ENCODE measurements at places on chromosomes 3 and 15.

- DNase-seq: no peak
These were observed 15.8 kb downstream of the CHD2 start for GRCh38 chr15:92915766-92916435.

GRCh38 chr3:71087143-71088018 lies 496.1 kb downstream of the FOXP1 start:
- no peak for DNase-seq

- DNase-seq: no peak
These were observed 7.3 kb upstream of the MINDY4B start for GRCh38 chr3:150912501-150912900.

DNA sequence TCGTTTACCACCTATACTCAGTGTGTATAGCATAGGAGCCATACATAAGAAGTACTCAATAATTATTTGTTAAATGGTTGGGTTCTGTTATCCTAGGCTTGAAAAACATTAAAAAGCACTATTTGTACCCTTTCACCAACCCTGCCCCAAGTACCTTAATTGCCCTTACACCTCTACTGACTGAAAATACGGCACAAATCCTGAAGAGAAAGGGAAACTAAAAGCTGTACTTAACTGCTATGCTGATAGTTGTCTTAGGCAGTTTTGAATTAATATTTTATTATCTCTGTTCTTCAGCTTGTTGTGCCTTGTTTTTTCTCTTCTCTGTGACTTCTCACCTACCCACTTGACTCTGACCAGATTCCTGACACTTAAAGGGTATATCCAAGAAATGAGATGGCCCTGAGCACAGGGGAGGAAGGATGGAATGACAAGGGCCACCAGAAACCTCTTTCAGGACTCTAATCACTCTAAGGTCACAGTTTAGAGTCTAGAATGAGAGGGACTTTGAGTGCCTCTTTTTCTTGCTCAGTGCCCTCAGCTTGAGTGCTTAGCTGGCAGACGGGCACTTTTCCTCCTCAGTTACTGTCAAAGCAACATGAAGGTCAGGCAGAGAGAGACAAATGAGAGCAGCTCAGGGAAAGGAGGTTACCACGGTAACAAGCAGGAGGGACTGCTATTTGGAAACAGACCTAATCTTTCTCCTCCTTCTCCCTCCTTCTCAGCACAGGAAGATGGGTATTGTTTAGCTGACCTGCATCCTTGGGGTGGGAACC lies 136.5 kb downstream of the ZNF609 start:
- DNase-seq: peak; percentile 90

- DNase-seq: no peak
These were observed 195.8 kb downstream of the CBLB start for GRCh38 chr3:105672996-105673395.

GRCh38 chr3:182892226-182892625 lies 88.1 kb downstream of the DCUN1D1 start:
- no peak for DNase-seq

DNA sequence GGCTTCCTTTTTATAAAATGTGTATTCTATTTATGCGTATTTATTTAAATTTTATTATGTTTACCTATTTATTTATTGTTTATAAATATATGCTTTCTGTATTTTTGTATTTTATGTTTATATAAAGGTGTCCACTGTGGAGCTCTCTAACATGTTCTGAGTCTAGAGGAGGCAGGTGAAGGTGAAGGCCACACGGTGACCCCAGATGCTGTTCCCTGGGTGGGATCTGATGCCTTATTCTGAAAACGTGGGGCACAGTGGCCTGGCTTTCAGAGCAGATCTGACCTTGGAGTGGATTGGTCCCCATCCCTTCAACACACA lies 104.7 kb upstream of the SLC7A14 start:
- no peak for DNase-seq

DNA sequence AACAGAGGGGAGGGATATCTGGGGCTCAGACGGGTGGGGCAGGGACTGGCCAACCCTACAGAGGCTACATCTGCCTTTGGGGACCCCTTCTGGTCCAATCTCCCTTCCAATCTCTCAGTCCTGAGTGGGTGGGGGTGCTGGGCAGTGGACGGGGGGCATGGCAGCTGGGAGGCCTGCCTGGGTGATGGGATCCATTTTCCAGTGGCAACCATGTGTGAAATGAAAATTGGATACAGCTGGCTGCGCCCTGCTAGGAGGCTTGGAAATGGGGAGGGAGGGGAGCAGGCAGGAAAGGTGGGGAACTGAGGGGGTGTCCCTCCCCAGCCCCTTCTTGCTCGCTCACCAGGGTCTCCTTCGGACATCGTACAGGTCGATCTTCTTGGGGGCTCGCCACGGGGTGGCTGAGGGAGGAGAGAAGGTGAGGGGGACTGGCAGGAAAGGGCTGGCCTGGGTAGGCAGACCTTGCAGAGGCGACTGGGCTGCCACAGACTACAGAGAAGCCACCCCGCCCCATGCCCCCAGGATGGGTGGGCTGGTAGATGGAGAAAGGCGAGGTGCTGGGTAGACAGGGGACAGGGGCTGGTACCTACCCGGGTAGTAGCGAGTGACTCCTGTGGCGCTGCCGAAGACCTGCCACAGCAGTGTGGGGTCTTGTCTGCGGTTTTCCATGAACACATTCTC lies 21.2 kb upstream of the TMEM115 start:
- no peak for DNase-seq

GRCh38 chr3:197683191-197683590 lies 53.5 kb downstream of the RUBCN start:
- DNase-seq: no peak

DNA sequence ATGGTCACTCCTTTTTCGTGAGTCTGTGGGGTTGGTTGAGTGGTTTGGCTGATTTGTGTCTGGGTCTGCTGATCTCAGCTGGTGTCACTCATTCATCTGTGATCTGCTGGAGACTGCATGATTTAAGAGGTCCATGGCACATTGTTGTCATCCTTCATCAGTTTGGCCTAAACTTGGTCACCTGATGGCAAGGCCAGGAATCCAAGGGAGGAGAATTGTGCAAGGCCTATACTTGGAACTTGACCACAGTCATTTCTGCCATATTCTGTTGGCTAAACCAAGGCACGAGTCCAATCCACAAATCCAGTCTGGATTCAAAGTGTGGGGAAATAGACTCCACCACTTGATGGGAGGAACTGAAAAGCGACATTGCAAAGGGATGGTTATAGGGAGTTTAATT lies 67.6 kb downstream of the CMTM8 start:
- DNase-seq: no peak

DNA sequence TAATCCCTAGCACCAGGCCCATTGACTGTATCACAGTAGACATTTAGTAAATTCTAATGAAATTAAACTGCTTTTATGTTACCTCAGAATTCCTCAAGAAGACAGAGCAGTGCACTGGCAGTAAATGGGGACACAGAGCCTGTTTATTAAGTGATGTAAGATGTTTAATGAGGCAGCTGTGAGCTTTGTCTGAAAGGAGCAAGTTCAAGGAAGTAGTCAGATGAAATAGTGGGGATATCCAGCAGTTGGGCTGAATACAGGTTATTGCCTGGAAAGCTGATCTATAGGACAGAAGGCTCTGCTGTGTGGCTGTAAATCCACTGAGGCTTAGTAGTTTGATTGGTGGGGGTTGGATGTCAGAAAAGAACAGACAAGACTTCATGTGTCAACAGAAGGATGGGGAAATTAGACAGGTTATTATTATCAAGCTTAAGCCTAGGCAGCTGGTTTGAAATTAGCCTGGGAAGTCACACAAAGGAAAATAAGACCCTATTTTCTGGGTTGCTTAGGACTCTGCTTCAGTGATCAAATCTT lies 62.2 kb downstream of the PFN2 start:
- DNase-seq: no peak

DNA sequence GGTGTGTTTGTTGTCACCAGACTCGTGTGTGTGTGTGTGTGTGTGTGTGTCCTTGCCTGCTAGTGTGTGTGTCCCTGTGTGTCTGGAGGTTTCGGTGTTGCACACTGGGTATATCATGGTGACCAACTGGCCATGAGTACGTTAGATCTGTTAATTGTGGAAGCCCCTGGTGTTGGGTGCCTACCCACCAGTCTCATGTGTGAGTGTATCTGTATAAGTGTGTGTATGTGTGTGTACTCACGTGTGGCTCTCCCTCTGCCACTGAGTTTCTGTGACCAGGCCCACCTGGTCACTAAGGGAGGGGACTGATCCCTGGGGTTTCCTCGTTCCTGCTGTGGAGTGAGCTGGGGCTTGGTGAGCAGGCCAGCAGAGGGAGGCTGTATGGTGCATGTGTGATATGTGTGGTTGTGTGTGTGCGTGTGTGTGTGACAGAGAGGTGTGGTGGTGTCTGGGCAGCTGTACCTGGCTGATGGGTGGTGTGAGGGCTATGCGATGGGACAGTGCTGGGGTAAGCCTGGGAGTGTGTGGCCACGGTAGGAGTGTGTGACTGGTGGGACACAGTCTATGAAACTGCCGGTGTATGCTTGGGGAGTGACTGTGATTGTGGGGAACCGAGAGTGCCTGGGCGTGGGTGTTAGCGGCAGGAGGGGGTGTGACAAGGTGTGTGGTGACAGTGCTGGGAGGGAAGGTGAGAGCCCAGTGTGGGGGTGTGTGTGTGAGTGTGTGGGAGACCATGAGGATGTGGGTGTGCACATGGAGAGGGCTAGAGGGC lies 1.8 kb downstream of the PRKCD start:
- no peak for DNase-seq

GRCh38 chr3:46889381-46890110 lies 12.0 kb downstream of the PTH1R start:
- peak; percentile 5 for DNase-seq

DNA sequence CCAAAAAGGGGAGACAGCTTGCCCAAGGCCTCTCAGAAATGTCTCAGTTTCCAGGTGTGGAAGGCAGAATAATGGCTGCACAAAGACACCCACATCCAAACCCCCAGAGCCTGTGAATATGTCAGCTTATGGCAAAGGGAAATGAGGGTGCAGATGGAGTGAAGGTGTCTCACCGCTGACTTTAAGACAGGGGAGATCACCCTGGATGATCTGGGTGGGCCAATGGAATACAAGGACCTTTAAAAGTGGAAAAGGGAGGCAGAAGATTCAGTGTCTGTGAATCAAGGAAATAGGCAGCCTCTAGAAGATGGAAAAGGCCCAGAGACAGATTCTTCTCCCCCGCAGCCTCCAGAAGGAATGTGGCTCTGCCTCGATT lies 48.8 kb upstream of the ATP2B2 start:
- no peak for DNase-seq

GRCh38 chr15:85407421-85408269 lies 27.2 kb downstream of the AKAP13 start:
- DNase-seq: no peak

DNA sequence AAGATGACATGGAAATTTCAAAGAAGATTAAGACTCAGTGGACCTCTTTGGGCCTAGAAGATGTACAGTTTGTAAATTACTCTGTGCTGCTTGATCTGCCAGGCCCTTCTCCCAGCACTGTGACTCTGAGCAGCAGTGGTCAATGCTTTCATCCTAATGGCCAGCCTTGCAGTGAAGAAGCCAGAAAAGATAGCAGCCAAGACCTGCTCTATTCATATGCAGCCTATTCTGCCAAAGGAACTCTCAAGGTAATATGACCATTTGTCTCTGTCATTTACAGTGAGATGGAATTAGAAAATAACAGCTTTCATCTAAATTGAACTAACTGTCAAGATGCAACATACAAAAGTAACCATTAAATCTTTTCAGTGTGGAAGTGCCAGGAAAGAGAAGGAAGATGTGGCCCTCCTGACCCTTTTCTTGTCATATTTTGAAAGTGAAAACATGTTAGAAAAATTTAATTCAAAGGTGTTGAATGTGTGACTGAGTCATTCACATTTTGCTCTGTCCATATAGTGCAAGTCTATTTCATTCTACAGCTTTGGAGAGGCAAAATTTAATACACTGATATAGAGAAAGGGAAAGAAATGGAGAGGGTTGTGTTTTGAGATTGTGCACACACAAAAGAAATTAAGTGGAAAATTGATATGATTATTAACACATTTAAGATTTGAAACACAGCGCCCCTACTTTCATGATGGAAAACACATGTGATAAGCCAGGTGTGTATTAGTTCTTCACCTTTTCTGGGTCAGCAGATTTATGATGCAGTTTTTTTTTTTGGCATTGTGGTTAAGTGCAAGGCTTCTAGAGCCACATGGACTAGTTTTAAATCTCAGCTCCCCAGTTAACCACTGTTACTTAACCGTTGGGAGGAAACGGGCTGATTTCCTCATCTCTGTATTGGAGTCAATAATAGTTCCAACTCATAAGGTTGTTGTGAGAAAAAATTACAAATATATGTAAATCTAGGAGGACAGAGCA lies 375.1 kb downstream of the NAALADL2 start:
- DNase-seq: peak; percentile 50

- DNase-seq: peak; percentile 5
These were observed 97.8 kb downstream of the SQOR start for GRCh38 chr15:45732662-45733061.

GRCh38 chr15:49174902-49175301 lies 4.9 kb downstream of the GALK2 start:
- DNase-seq: no peak

DNA sequence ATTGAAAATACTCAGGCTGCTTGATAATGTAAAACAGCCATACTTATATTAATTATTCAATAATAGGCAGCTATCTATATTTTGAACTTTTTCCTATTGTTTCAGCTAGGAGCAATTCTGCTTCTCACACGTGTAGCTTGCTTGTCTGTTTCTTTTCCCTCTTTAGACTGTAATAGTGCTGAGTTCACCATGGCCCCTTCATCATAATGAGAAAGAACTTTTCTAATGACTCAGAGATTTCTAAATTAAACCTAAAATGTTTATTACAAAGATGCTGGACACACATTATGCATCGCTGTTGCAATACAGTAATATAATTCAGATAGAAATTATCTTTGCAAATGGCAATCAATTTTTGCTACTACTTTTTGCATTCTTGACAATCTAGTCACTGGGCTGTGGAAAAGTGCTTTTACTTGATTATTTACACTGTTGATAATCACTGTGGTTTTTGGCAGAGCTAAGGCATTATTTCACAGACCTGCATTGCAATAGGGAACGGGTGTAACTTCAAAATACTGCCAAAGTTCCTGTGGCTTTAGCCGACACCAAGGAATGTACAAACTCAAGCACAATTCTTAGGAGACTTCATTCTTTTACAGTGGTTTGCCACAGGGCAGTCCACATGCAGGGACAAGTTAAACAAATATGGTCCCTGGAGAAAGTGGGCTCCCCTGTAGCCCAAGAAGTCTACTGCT lies 281.0 kb upstream of the TBL1XR1 start:
- no peak for DNase-seq

GRCh38 chr3:25396686-25397085 lies 31.4 kb upstream of the RARB start:
- DNase-seq: no peak

- DNase-seq: no peak
These were observed 22.3 kb downstream of the THRB start for GRCh38 chr3:24472358-24472757.

GRCh38 chr15:32888221-32888761 lies 170.5 kb downstream of the GREM1 start:
- no peak for DNase-seq
